Occipital lobe (tissue), 3 donors: ENCODE measurements at places on chromosomes 12 and 14.

- DNase-seq = no peak
Observed at GRCh38 chr14:33486332-33486890, 464.5 kb downstream of the EGLN3 start.

DNA sequence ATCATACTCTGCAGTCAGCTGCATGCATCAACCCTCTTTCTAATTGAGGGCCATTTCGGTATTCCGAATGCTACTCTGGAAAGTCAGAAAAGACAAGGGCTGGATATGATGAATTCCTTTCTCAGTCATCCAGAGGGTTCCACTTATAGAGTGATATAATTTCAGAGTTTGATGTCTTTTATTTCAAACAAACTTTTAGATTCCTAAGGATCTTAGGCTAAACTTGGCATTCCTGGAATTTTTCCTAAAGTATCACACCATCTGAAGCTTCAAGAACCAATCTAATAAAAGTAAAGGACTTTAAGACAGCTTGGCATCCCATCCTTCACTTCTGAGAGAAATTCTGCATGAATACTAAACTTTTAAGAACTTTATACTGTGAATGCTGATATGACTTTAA, 69.3 kb upstream of the KCNJ8 start:
- DNase-seq = no peak

- no peak for DNase-seq
Observed at GRCh38 chr14:101543814-101544213, 17.5 kb upstream of the DIO3 start.

GRCh38 chr14:101194373-101195308, 291.1 kb upstream of the RTL1 start:
- no peak for DNase-seq

GRCh38 chr12:55696796-55697462, 10.8 kb downstream of the ITGA7 start:
- no peak for DNase-seq

GRCh38 chr14:99412117-99413061, 68.3 kb downstream of the SETD3 start:
- no peak for DNase-seq

GRCh38 chr14:75993567-75994041, 8.0 kb downstream of the IFT43 start:
- DNase-seq = no peak

- DNase-seq = peak; percentile 14
Observed at GRCh38 chr12:56081393-56082347, 1.7 kb downstream of the ERBB3 start.

DNA sequence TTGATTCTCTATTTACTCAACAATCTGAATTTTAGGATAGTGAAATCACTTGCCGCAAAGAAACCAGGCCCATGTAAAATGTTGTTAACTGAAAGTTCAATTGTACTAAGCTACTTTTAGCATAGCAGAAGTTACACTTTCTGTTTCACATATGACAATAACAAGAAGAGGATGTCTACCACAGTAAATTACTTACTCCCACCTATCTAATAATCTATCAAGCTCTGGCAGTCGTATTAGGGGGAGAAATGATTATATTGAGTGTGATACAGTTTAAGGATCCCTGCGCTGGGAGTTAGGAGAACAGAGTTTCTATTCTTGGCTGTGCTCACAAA, 66.5 kb upstream of the CAND1 start:
- DNase-seq = no peak

GRCh38 chr14:56816574-56817391, 6.5 kb upstream of the OTX2 start:
- no peak for DNase-seq

GRCh38 chr12:54954801-54955200, 29.8 kb downstream of the TESPA1 start:
- DNase-seq = no peak

- DNase-seq = no peak
Observed at GRCh38 chr12:122827258-122827657, 8.0 kb upstream of the HIP1R start.

GRCh38 chr12:14156606-14157005, 175.2 kb upstream of the GRIN2B start:
- DNase-seq = no peak

GRCh38 chr12:16726879-16727278, 120.9 kb upstream of the LMO3 start:
- DNase-seq = no peak

GRCh38 chr12:78977304-78977867, 112.8 kb downstream of the SYT1 start:
- DNase-seq = no peak
